ENCODE measurements at places on chromosomes 2 and 18.

GRCh38 chr2:71834796-71835195, 312.9 kb downstream of the CYP26B1 start:
- DNase-seq = no peak

GRCh38 chr2:218485986-218486667, 67.2 kb downstream of the VIL1 start:
- DNase-seq = no peak

GRCh38 chr2:119469661-119470297, 38.1 kb downstream of the TMEM37 start:
- no peak for DNase-seq

- DNase-seq = no peak
Observed at GRCh38 chr2:101083613-101084012, 67.6 kb downstream of the TBC1D8 start.

- no peak for DNase-seq
Observed at GRCh38 chr18:49123431-49123830, 172.7 kb upstream of the SMAD7 start.

- DNase-seq = no peak
Observed at GRCh38 chr18:37491526-37491925, 74.1 kb downstream of the CELF4 start.

DNA sequence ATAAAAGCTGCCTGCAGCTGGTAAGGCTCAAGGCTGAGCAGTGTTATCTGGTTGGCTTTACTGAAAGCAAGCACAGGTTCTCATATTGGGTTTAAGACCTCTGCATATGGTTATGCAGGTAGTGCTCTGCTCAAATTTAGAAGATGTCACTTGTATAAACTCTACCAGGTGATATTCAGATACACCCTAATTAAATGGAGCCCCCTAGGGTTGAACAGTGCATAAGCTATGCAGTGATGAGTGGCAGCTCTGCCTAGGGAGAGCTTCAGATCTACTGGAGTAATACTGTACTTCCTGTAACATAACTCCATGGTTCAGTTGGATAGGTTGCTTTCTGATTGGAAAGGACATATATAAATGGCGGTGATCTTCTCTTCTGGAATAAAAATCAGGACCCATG, 222.7 kb downstream of the CYRIA start:
- DNase-seq = no peak

GRCh38 chr2:127508631-127509034, 17.7 kb downstream of the IWS1 start:
- DNase-seq = no peak

DNA sequence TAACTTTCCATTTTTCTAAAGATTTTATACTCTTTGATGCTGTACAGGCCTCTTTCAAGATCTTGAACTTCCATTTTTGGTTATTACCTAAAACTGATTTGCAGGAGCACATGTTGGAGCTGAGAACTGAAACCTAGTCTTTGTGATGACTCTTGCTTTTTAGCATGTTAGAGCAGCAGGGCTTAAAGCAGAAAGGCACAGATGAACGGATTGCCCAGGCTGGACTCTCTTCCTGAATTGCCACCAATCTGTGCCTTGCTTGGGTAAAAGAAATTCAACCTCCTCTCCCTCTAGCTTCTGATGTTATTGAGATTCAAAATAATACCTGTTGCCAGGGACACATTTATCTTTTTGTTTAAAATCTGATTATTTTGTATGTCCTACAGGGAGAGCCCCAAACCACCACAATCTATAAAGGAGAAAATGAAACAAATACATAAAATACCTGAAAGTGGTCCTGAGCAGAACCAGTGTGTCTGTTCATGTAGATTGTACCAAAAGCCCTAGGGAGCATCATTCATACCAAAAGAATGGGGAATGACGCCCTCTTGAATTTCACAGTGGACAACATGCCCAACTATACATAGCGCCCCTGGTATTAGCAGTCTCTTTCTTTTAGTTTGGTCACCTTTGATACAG, 277.0 kb upstream of the MAP2 start:
- DNase-seq = no peak

GRCh38 chr2:212213191-212213590, 325.4 kb downstream of the ERBB4 start:
- DNase-seq = no peak

GRCh38 chr2:1811258-1811970, 67.1 kb upstream of the PXDN start:
- no peak for DNase-seq

- DNase-seq = no peak
Observed at GRCh38 chr2:20418519-20418918, 28.4 kb upstream of the RHOB start.

DNA sequence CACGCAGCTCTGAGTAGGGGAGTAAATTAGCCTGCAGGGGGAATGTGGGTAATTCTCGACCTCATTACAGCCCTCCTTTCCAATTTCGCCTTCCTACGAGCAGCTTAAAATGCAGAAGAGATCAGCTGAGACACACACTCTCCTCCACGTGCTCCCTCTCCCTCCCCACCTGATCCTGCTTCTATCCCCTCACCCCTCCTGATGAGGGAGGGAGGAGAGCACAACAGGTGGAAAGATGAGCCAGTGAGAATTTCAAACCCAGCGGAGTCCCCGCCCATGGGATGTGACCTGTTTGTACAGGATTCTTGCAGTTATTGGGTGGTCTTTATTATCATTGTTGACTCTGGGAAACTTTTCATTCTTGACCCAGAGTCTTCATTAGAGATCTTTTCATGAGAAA, 35.5 kb downstream of the DDX18 start:
- no peak for DNase-seq

All from CD4-positive, alpha-beta T cell treated with Interferon gamma for 1 hour (primary cell).